GM10248 (cell line): ENCODE measurements at places on chromosomes 16 and 17.

GRCh38 chr16:53996961-53997360 is 289.6 kb downstream of the IRX3 start:
- DNase-seq: no peak

DNA sequence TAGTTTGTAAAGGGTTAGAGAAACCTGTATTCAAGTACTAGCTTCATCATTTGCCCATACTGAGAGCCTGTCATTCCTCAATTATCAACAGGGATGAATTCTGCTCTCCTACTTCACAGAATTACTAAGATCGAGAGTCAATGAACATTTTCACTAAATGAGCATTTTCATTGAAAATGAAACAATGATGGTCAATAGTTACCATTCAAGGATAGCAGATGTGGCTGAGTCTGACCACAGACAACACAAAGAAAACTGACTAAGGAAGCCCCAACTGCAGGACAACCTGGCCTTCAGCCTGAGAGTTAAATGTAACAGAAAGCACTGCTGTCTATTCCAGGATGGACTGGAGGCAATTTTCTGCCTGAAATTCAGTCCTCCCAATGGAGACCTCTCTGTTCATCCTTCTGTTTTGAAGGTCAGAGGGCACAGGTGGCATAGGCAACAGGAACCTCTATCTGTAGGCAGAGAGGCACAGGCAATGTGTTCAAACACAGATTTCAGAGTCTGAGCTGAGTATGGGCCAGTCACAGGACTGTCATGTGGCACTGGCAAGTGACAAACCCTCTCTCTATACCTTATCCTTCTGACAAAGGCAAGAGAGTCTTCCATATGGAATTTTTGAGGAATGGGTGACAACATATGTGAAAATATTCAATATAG is 19.5 kb downstream of the TRAF4 start:
- DNase-seq: peak; percentile 55

DNA sequence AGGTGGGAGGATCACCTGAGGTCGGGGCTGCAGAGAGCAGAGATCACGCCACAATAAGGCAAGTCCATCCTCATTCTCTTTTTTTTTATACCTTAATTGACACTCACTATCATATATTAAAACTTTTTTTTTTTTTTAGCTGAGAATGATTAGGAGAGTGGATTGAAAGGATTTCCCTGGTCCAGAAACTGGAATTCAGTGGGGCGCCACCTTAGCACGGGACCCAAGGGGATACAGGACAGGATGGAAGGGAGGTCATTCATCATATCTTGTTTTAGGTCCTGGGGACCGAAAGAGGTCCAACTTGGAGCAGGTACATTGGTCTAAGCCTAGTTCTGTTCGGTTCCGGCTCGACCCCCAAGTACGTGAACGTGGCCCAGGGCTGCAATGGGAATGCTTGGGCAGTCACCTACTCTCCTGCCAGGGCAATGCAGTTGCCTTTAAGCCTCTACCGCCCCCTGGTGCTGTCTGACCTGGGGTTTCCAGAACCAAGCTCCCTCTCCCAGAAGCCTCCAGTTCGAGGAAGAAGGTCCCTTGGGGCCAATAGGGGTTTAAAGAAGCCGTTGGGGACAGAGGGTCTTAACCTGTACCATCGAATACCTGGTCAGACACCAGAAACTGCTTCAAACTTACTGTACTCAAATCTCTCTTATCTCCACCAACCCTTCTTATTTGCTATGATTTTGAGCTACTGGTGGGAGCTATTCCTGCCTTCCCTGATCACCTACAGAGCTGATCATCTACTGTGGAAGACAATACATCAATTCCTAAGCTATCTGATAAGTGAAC is 19.9 kb upstream of the GPATCH8 start:
- peak; percentile 76 for DNase-seq

- DNase-seq: no peak
Observed at GRCh38 chr16:54585998-54586340, 299.4 kb upstream of the IRX3 start.
